Activated CD8-positive, alpha-beta memory T cell treated with anti-CD3 and anti-CD28 coated beads for 48 hours (primary cell): ENCODE measurements at places on chromosomes 3 and 15.

GRCh38 chr3:123724306-123724705 lies 139.5 kb upstream of the HACD2 start:
- no peak for DNase-seq

- no peak for DNase-seq
Observed at GRCh38 chr3:34828847-34829246, 810.5 kb upstream of the ARPP21 start.

- no peak for DNase-seq
Observed at GRCh38 chr3:137990427-137990826, 19.5 kb upstream of the CLDN18 start.

DNA sequence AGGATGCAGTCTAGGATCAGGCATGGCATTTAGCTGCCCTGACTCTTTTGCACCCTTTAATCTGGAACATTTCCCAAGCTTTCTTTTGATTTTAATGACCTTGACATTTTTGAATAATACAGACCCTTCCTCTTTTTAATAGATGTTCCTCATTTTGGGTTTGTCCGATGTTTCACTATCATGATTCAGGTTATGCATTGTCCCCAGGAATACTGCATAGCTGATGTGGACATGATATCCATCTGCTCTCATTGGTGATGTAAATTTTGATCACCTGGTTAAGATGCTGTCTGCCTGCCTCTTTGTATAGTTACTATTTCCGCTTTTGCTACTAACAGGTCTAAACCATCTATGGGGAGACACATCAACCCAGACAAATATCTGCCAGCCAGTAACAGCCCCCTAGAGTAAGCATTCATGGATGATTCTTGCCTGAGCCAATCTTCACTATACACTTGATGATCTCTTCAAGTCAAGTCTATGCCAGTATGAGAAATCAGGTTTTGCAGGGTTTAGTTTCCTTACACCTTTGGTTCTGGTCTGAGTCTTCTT lies 50.6 kb upstream of the ULK4 start:
- no peak for DNase-seq

- no peak for DNase-seq
Observed at GRCh38 chr15:32893421-32893820, 175.6 kb downstream of the GREM1 start.
